ENCODE measurements at places on chromosomes 1 and 21.

- no peak for DNase-seq
Observed at GRCh38 chr1:28236656-28237322, 865 bp downstream of the ATP5IF1 start.

DNA sequence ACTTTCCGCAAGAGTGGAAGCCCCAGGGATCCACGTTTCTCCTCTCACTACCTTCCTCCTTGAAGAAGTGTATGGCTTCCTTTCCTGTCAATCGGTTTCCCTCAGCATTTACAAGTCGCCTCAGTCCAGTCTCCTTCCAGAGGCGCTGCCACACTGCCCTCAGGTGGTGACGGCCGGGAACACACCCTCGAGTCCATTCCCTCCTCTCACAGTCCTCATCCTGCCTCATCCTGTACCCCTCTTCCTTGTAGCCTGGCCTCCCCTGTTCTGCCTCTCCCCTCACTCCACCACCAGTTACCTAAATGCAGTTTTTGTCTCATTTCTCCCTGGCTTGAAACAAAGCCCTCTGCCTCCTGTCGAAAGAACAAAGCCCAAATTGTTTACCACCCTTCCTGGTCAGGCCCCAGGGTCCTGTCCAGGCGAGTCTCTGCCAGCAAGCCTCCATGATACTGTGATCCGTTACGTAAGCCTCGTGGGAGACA lies 23.2 kb upstream of the LSM10 start:
- DNase-seq, result no peak

DNA sequence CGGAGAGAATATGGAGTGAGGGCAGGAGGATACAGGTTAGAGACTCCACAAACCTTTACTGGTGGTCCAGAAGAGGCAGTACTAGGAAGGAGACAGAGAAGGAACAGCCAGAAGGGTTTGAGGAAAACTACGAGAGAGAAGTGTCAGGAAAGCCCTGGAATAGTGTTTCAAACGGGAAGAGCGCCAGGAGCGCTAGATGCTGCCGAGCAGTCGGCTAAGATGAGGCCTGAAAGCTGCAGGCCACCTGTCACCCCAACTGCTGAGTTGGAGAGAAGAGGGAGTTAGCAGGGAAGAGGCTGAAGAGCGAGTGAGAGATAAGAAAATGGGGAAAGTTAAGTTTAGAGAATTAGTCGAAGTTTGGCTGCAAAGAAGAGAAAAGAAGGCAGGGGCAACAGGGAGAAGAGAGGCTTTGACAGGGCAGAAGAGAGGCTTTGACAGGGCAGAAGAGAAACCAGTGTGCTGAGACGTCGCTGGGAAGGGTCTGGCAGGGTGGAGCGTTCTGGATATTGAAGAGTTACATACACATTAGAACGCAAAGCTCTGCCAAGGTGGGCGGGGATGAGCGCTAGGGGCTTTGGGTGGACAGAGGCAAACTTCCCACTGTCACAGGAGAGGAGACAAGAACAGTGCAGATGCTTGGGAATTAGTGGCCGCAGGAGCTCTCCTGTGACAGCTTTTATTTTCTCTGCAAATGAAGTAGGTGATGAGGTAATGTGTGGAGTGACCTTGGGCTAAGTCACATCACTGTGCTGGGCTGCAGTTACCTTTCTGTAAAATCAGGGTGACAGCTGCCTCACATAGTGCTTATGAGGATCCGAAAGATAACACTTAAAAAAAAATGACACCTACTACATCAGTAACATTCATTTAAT lies 31.2 kb downstream of the PCSK9 start:
- no peak for DNase-seq

- no peak for DNase-seq
Observed at GRCh38 chr21:36704958-36705678, 6.2 kb downstream of the SIM2 start.

DNA sequence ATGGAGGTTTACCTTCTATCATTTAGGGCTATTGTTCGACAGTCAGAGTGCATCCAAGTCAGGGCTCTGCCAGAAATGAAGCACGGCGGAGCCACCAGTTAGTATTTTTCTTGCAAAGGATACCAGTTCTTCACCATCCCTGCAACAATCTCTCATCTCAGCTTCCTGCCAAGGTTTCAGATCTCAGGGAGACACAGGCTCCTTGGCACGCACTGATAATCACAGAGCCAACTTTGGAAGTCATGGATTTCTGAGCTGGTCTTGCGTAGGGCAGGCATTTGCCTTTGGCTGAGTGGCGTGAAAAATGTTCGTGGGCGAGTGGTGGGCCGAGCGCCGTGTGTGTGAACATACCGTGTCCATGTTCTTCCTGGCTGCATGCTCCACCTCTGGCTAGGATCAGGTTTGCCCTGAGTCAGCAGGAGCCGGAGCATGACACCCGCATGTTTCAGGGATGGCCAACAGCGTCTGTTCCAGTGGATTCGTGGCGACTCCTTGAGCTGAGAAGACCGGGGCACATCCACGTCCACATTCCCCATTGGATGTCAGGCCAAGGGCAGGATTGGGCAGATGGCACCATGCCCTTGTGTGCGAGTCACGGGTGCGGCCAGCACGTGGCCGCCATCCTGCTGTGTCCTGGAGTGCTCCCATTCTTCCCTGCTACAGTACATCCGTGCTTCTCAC lies 118.5 kb upstream of the C1orf174 start:
- no peak for DNase-seq

- DNase-seq, result no peak
Observed at GRCh38 chr1:114436799-114437198, 74.2 kb downstream of the TRIM33 start.

- DNase-seq, result no peak
Observed at GRCh38 chr21:24995216-24995615, 612.1 kb downstream of the MRPL39 start.

- DNase-seq, result no peak
Observed at GRCh38 chr1:39762550-39763540, 8.3 kb downstream of the OXCT2 start.

- no peak for DNase-seq
Observed at GRCh38 chr21:30126576-30126975, 40.0 kb downstream of the CLDN17 start.

DNA sequence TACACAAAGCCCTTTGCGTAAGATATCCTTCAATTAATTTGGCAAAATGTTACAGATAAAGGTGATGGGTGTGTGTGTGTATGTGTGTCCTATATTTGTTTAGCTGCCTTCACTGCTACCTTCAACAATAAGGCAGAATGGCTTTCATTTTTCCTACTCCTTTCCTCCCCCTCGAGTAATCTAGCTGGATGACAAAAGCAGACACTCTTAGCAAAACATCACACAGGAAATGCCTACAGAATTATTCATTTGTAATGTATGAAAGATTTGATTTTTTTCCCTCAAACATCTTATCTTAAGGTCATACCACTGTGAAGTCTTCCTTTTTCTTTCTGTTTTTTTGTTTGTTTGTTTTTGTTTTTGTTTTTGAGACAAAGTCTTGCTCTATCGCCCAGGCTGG lies 10.6 kb downstream of the PTPN22 start:
- no peak for DNase-seq

- DNase-seq, result no peak
Observed at GRCh38 chr1:154411525-154411924, 6.4 kb downstream of the IL6R start.

GRCh38 chr1:162135271-162135775 lies 65.8 kb downstream of the NOS1AP start:
- no peak for DNase-seq

DNA sequence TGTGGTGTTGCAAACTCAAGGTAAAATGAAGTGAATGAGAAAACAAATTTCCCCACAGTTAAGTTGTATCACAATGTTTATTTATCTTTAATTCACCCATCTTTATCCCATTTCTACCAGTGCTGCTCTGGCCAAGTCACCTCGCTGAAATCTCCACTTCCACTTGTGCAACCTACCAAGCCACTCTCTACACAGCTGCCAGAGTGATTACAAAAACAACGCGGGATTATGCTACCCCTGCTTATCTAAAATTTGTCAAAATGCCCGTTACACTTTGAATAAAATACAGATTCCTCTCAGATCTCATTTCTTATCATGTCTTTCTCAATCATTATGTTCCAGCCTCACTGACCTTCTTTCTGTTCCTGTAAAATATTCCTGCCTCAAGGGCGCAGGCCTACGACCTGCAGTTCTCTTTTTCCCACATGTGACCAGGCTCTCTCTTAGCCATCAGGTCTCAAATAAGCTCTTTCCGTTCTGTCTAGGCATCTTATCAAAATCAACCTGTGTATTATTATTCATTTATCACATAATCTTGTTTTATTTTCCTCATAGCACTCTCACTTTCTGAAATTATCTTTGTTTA lies 95.6 kb downstream of the NTMT2 start:
- no peak for DNase-seq

DNA sequence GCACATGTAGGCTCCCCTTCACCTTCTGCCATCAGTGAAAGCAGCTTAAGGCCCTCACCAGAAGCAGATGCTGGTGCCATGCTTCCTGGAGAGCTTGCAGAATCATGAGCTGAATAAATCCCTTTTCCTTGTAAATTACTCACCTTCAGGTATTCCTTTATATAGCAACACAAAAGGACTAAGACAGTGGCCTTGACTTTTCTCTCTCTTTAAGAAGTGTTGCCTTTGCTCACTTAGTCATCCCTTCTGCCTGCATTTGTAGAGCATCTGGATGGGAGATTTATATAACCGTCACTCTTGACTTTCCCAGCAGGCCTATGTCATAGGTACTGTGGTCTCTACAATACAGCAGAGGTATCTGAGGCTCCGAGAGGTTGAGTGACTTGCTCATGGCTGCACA lies 3.7 kb downstream of the PCSK9 start:
- no peak for DNase-seq

- DNase-seq, result no peak
Observed at GRCh38 chr1:170204121-170204520, 58.4 kb downstream of the NTMT2 start.

All from chondrocyte (in vitro differentiated cells).